CD8-positive, alpha-beta memory T cell (primary cell): ENCODE measurements at places on chromosomes 1 and 21.

DNA sequence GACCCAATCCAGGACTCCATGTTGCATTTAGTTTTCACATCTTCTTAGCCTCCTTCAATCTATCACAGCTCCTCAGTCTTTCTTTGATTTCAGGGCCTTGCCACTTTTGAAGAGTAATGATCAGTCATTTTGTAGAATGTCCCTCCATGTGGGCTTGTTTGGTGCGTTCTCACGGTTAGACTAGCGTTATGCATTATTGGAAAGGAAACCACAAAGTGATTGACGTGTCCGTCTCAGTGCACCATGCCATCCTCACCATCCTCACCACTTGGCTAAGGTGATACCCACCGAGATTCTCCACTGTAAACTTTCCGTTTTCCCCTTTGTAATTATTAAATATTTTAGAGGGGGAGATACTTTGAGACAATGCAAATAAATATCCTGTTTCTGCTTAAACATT lies 59.6 kb upstream of the OLIG2 start:
- DNase-seq, result no peak

GRCh38 chr1:12075195-12076114 lies 12.4 kb downstream of the TNFRSF8 start:
- no peak for DNase-seq

DNA sequence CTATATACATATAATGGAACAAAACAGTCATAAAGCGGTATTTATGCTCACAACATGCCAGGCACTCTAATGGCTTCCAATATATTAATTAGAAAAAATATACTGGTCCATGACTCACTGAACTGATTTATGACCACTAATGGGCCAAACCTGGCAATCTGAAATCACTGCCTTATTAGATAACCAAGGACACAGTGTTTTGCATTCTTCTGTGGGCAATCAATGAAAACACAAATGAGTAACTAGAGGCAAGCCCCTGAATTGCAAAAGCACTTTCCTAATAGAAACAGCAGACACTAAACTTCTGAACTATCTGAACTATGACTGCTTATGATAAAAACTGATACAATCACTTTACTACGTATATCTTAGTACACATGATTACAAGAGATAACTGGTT lies 3.5 kb downstream of the GCLM start:
- no peak for DNase-seq

GRCh38 chr1:169466259-169467230 lies 19.2 kb downstream of the SLC19A2 start:
- DNase-seq, result no peak

DNA sequence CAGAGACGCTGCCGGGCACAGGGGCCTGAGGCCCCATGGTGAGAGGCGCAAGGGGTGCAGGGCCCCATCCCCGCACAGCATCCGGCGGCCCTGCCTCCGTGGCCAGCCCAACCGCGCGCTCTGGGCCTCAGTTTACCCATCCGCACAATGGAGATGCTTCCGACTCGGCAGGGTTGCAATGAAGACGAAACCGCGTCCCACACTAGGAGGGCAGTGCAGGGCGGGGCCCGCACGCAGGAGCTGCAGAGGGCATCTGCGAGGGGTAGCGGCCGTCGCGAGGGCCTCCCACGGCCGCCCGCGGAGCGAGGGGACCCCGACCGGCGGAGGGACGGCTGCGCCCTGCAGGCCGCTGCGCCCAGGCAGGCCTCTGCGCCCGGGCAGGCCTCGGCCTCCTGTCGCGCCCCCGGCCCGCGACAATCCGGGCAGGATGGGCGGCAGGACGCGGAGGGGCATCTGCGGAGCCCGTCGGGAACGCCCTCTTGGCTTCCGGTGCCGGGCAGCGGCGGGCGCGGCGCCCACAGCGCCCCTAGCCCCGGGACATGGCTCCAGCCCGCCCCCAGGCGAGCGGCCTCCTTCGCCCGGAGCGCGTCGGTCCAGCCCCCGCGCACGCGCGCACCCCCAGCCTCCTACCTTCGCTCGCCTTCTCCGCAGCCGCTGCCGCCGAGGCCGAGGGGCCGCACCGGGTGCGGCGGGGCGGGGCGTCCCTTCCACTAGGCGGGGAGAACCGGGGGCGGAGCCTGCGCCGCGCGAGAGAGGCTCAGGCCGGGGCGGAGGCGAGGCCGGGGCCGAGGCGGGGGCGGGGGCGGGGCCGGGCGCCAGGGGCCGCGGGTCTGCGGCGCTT lies 15.3 kb downstream of the RNU1-1 start:
- peak; percentile 88 for DNase-seq

GRCh38 chr21:15121655-15122120 lies 56.9 kb upstream of the NRIP1 start:
- no peak for DNase-seq

DNA sequence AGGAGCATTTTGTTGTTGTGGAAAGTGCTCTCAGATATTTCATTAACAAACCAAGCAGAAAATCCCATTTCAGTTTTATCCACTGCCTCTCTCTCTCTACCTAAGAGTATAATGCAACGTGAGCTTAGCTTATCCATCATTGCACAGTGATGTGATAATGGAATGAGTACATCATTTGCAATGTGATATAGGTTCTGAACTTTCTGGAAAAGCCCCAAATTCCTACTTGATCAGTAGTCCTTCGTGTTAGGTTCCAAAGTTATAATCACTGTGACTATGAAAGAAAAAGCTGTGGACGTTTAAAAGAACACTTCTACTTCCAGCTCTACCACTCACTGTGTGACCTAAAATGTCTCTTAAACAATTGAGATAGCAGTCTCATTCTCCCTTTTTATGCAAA lies 76.4 kb upstream of the PRMT6 start:
- DNase-seq, result no peak

DNA sequence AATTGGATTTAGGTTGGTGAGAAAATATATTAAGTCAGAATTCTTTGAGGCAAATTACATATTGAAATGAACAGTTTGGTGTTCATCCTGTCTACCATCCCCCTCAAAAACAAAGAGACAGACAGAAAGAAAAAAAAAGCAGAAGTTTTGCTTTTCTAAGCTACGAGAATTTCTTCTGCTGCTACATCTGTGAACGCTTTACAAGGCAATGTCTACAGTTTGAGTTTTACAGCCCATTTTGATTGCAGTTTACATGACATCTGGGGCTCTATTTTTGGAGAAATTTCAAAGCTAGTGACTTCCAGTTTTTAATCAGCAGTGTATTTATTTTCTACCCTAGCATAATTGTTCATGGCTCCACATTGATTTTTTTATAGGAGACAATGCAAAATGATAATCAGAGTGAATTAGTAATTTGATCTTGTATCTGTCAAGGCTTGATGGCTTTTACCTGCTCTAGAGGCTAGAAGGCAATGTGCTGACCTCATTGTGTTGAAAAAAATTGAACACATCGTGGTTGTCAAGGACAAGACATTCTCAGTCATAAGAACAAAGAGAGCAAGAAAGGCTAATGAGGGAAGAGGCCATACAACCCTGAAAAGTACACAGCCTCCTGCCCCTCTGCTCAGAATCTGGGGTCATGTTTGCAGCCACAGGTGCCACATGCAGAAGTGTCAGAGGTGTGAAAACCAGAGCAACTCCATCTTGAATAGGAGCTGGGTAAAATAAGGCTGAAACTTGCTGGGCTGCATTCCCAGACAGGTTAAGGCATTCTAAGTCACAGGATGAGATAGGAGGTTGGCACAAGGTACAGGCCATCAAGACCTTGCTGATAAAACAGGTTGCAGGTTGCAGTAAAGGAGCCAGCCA lies 201.0 kb upstream of the CAMK1G start:
- no peak for DNase-seq

DNA sequence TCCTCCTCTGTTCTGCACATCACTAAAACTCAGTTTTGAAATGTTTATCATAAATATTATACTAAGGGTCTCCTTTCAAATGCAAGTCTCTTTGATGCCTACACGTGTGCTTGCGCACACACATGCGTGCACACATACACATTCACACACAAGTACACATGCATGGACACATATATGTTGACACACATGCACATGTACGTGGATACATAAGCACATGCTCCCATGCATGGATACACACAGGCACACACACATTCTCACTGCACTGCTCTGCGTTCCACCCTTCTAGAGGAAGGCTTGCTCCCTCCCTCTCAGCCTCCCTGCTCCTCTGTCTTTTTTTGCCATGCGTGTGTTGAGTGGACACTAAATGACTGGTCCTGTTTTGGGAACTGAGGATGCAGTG lies 162.7 kb downstream of the PCP4 start:
- DNase-seq, result no peak

GRCh38 chr1:29991025-29991424 lies 732.4 kb downstream of the MATN1 start:
- no peak for DNase-seq

DNA sequence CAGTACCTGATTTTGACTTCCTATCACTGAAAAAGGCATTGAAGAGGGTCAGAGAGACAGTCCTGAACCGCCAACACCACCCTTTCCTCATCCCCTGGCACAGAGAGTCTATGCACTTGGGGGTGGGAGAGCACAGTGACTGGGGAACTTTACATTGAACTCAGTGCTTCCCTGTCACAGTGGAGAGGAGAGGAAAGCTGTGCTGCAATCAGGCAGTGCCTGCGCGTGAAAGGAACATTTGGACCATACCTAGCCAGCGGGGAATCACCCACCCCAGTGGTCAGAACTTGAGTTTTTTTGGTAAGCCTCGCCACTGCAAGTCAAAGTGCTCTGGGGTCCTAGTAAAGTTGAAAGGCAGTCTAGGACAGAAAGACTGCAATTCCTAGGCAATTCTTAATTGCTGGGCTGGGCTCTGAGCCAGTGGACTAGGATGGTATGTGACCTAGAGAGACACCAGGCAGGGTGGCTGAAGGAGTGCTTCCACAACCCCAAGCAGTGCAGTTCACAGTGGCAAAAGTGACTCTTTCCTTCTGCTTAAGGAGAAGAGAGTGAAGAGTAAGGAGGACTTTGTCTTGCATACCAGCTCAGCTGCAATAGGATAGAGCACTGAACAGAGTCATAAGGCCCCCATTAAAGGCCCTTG lies 9.4 kb upstream of the HENMT1 start:
- DNase-seq, result no peak

DNA sequence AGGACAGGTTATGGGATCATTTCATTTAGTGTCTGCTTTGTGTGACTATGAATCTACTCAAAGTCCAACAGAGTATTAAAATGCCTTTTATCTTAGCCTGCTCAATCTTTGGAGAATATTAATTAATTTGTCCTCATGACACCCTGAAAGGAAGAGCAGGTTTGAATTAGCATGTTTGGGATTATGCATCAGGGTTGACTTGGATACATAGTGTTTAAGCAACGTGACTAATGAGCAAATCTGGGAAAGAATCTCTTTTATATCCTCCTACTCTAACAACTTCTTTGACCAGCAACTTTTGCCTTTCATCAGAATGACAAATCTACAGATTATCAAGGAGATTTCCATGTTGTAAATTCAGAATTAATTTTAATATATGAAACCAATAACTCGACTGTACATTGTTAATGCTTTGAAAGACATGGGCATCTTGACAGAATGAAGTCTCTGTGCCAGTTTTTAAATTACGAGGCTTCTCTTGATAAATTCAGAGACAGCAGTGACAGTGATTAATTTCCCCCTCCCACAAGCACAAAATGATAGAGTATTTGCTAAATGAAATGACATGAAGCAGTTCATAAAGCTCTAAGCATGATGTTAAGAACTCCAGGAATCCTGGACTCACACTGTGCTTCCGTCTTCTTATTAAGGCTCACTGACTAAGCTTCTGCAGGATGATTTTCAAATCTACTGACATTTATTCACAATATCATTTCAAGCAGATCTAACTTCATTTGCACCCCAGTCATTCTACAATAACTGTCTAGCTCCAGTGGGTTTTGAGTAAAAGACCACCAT lies 156.5 kb downstream of the PCNX2 start:
- no peak for DNase-seq

DNA sequence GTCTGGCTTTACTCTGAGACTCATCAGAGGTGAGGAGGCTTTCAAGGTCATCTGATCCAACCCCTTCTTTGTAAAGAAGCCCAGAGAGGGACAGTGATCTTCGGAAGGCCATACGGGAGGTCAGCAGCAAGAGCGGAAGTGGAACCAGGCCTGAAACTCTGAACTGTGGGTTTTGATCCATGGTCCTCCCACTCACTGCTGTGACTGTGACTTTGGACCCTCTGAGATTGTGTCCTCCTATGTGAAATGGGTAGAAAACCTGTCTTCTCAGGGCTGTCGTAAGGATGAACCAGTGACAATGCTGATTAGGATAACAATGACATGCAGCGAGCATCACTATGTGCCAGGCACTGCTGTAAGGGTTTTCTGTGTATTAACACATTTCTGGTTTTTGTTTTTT lies 9.8 kb upstream of the DDOST start:
- no peak for DNase-seq
